Activated naive CD8-positive, alpha-beta T cell treated with anti-CD3 and anti-CD28 coated beads, Interleukin-2, amount 50 U/mL, for 24 hours (primary cell): ENCODE measurements at places on chromosomes 7 and 10.

- no peak for DNase-seq
Measured at GRCh38 chr10:109741712-109742111, 181.6 kb downstream of the XPNPEP1 start.

- no peak for DNase-seq
Measured at GRCh38 chr10:75506930-75507329, 75.5 kb downstream of the LRMDA start.

- no peak for DNase-seq
Measured at GRCh38 chr7:37216923-37217322, 231.7 kb downstream of the ELMO1 start.

DNA sequence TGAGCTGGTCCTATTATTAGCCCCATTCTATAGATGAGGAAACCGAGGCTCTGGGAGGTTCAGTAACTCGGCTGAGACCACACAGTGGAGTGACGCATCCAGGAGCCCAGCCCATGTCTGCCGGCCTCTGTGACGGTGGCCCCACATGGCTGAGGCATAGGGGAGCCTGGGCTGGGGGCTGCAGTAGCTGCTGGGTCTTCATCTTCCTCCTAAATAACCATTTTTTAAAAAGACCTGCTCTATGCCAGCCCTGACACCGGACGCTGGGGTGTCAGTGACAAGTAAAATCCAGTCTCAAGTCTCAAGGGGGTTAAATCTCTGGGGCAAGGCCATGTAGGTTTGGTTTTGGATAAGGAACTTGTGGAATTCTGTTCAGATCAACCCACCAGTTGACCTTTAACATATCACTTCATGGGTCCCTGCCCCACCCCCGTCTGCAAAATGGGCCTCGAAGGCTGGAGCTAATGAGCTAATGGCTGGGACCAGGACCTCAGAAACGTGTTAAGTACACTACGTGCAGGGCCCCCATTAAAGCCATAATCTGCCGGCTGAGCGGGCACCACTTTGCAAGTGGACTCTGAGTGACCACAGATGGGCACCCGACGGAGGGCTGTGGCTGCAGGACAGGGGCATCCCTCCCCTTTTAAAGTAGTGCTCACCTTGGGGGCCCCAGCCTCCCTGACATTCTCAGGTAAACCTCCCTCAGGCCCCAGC lies 136.5 kb upstream of the UNC5B start:
- DNase-seq = no peak

GRCh38 chr10:77905086-77905748 lies 21.3 kb downstream of the DLG5 start:
- DNase-seq = no peak

DNA sequence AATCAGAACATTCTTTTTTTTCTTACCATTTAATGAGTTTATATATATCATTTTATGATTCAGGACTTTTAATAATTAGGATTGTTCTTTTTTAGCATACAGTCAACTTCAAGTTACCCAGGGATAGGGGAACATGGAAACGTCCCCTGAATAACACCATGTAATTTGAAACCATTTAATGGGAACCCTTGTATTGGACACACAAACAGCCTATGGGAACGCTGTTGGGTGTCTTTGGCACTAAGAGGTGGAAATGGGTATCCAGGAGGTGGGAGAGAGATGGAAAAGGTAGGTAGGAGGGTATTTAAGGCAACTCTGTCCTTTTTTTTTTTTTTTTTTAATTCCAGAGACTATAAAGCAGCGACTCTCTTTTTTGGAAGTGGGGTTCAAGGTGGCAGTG lies 2.6 kb downstream of the LUC7L2 start:
- DNase-seq = no peak

- no peak for DNase-seq
Measured at GRCh38 chr10:68342909-68343516, 10.3 kb upstream of the PBLD start.

DNA sequence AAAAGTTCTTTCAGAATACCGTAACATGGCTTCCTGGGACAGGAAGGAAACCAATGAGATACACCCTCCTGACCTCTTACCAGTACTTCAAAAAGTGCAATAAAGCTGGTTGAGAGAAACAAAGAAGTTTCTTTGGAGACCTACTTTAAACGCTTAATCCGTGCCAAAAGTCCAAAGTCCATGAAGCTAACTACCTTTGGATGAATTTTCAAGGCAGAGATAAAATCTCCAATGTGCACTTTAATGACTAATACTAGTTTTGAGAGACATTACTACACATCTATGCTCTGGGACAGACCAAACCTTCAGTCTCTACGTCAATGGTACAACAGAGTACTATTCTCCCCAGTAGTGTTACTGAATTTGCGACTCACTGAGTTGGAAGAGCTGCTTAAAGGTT lies 46.1 kb downstream of the UBE2H start:
- DNase-seq = no peak
